ENCODE measurements at places on chromosomes 13 and 19.

- H3K27me3 ChIP-seq: no peaks in the 10 kb centered on the region
- no peak for DNase-seq
- H3K36me3 ChIP-seq: no peaks in the 10 kb centered on the region
- no peak overlapping the region for H3K27ac ChIP-seq
Observed at GRCh38 chr13:24252136-24252535, 57.2 kb upstream of the C1QTNF9 start.

DNA sequence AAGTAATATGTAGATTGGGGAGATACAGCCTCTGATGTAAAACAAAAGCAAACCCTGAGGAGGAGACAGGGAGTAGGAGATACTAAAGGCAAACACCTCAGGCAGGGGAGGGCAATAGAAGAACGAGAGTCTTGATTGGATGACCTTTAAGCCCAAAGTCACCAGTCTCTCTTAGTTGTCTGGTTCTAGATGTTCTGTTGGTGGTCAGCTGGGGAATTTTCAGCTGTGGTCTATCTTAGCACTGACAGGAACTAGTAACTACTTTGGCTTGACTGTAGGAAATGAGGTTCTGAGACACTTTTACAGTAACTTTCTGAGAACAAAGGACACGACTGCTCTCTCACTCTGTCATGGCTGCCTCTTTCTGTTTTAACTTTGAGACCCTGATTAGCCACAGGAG, 290.7 kb upstream of the MIR17HG start:
- no peaks in the 10 kb centered on the region for H3K27me3 ChIP-seq
- no peak for DNase-seq
- H3K27ac ChIP-seq: no peak overlapping the region
- H3K4me3 ChIP-seq: no peak overlapping the region
- no peaks in the 10 kb centered on the region for H3K4me1 ChIP-seq
- H3K36me3 ChIP-seq: no peaks in the 10 kb centered on the region

GRCh38 chr19:51546650-51547396, 15.4 kb upstream of the SIGLEC6 start:
- no peak overlapping the region for H3K4me3 ChIP-seq
- no peaks in the 10 kb centered on the region for H3K4me1 ChIP-seq
- no peak for DNase-seq
- peaks cover 31% of the 10 kb centered on the region for H3K27me3 ChIP-seq
- H3K36me3 ChIP-seq: no peaks in the 10 kb centered on the region

- H3K27ac ChIP-seq: no peak overlapping the region
- DNase-seq: no peak
- H3K4me1 ChIP-seq: no peaks in the 10 kb centered on the region
- H3K4me3 ChIP-seq: no peak overlapping the region
- peaks cover 4% of the 10 kb centered on the region for H3K27me3 ChIP-seq
- H3K36me3 ChIP-seq: no peaks in the 10 kb centered on the region
Observed at GRCh38 chr19:32532233-32532632, 48.8 kb upstream of the PDCD5 start.

- H3K4me3 ChIP-seq: no peak overlapping the region
- no peak for DNase-seq
- H3K27me3 ChIP-seq: no peaks in the 10 kb centered on the region
- no peaks in the 10 kb centered on the region for H3K4me1 ChIP-seq
- no peak overlapping the region for H3K27ac ChIP-seq
Observed at GRCh38 chr13:48188601-48189000, 44.4 kb upstream of the ITM2B start.

GRCh38 chr13:66915596-66916185, 314.4 kb downstream of the PCDH9 start:
- no peak for DNase-seq
- no peaks in the 10 kb centered on the region for H3K4me1 ChIP-seq
- no peak overlapping the region for H3K4me3 ChIP-seq

Data from upper lobe of right lung (tissue), 1 donor.